Caudate nucleus (tissue), 63 donors: ENCODE measurements at places on chromosomes 16 and 17.

DNA sequence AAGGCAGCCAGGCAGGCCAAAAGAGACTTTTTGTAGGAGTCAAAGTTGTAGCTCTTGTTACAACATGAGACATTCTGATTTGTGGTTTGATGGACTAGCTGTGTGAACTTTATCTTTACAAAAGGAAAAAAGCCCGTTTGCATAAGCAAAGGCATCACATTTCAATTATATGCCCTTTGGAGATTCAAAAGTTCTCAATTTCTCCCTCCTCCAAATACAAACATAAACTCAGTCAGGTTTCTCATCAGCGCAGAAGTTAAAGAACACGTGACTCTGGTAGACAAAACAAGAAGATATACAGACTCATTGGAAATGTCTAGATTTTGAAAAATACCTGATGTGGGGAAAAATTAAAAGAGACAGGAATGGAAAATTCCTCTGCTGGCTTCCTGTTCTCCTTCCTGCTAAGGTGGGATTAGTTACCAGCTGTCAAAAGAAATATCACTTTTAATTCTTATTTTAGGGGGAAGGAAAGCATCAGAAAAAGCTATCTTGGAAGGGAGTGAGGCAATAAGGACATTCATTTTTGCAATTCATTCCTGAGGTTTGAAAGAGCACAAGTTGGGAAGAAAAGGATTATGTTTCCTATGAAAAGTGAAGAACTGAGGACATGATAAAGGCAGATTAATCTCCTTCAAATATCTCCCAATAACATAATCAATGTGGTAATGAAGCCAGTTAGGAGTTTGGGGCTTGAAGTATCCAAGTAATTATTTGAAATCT, 4.6 kb upstream of the KCNJ16 start:
- DNase-seq = no peak

- no peak for DNase-seq
These were observed 33.2 kb upstream of the ABCC11 start for GRCh38 chr16:48280546-48280945.

- no peak for DNase-seq
These were observed 29.5 kb upstream of the MSI2 start for GRCh38 chr17:57226793-57227192.

GRCh38 chr17:74148446-74148845, 55.0 kb upstream of the RPL38 start:
- DNase-seq = no peak

DNA sequence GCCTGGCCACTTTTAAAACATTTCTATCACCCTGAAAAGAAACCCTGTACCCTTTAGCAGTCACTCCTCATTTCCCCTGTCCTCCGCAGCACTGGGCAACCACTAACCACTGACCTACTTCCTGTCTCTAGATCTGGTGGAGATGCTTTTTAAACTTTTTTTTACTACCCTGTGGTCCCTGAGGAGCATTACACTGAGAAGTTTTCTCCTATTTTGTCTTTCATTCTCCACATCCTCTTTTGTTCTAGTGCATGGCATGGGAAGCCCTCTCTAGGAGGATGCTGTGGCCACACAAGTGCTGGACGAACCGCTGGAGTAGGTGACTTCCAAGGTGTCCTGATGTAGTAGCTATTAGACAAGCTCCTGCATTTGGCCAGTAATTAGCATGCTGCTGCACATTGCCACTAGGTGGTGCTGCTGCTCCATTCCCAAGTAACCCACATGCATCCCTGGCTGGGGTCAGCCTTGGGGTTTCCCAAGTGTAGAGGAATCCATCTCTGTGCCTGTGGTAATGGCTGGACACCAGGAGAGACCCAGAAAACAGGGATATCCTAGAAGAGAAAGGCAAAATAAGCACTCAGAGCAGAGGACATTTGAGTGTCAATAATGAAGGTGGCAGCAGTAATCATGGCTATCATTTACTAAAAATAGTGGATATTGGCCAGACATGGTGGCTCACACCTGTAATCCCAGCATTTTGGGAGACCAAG, 143.8 kb upstream of the CRHR1 start:
- no peak for DNase-seq

- DNase-seq = no peak
These were observed 20.7 kb downstream of the BANP start for GRCh38 chr16:87971933-87972332.
